ENCODE measurements at places on chromosomes 6 and 20.

- DNase-seq, result no peak
These were observed 262.0 kb downstream of the SYNE1 start for GRCh38 chr6:152375197-152375596.

- no peak for DNase-seq
These were observed 19.0 kb upstream of the TLDC2 start for GRCh38 chr20:36856691-36857635.

- DNase-seq, result no peak
These were observed 49.1 kb downstream of the LAMA2 start for GRCh38 chr6:128932061-128932460.

DNA sequence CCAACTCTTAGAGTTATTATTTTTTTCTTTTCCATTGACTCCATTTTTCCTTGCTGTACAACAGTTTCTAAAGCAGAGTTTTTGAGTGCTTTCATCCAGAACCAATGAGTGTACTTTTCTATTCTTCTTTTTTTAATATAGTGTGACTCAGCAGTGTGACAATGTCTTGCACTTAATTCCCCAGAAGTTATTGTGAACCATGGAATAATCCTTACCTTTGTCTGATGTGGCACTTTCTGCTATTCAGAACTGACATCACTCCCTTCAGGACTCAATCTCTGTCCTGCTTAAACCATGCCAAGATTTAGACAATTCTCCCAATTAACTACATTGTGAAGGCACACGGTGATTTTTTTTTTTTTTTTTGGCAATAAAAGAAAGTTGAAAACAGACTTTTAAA, 41.5 kb downstream of the GRIK2 start:
- DNase-seq, result no peak

DNA sequence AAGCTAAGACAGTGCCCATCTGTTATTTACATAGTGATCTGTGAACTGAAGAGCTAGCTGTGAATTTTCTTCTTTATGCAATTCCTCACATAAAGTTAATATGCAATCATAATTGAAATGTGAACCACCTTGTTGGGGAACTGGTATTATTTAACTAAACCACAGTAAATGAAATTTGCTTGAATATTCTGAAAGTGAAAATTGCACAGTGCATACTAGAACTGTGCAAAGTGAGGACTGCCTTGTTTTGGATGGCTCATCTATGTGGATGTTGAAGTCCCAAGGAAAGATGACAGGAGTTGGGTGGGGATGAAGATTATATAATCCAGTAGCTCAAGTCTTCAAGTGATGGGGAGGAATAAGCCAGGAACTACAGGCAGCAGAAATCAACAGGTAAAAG, 5.7 kb upstream of the PHF10 start:
- DNase-seq, result no peak

GRCh38 chr6:111190637-111191036, 103.3 kb downstream of the SLC16A10 start:
- no peak for DNase-seq

DNA sequence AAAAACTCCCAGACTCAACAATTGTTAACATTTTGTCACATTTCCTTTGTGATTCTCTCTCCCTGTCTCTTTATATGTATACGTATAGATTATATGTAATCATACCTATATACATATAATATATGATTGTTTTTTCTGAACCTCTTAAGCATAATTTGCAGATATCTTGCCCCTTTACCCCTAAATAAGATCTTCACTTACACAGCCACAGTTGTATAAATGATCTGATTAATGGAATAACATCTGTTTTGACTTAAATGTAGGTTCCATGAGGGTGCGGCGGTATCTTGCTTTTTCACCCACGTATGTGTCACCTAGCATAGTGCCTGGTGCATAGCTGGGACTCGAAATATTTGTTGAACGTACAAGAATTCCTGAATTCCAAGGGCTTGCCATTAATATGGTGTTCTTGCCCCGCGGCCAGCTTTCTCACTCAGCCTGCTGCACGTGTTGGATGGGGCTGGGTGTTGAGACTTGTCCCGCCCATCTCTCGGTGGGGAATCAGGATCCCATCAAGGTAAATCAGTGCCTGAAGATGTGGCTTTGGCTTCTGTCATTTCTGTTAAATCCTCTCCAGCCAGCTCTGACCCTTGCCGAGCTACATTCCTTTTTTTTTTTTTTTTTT, 10.4 kb upstream of the MANBAL start:
- no peak for DNase-seq

GRCh38 chr6:142026471-142026870, 106.3 kb upstream of the GJE1 start:
- DNase-seq, result no peak

DNA sequence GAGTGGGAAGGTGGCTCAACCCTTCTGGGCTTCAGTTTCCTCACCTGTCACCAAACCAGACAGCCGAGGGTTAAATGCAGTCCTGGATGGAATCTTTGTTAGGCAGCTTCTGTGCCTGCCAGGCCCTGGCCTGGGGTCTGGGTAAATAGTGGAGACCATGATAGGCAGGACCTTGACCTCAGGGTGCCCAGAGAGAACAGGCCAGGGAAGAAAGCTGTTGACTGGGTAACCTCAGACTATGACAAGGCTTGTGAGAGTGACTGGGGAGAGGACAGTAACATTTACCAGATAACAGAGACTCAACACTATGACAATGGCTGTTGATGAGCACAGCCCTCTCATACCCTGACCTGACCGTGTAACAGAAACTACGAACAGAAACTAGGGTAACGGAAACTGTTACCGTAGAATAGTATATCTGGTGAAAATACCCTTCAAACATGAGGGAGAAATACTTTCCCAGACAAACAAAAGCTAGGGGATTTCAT, 218.3 kb downstream of the PREX1 start:
- DNase-seq, result no peak

DNA sequence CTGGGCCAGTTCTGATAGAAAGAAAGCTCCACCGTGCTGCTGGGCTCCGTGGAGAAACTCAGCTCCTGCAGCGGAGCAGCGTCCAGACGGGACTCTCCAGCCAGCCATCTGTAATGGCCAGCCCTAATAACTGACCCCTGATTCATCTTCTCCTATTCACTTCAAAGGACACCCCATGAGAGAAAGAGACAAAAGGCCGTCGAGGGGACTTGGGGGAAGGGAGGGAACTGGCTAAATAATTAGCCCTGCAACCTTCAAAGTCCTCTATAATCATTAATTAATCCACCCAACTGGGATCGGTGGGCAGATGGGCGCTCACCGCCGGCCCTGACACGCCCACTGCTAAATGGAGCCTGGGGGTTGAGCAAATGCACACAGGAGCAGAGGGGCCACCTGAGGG, 512.4 kb downstream of the CD83 start:
- DNase-seq, result no peak

- DNase-seq, result no peak
These were observed 140.4 kb upstream of the TAB2 start for GRCh38 chr6:149176971-149177667.

DNA sequence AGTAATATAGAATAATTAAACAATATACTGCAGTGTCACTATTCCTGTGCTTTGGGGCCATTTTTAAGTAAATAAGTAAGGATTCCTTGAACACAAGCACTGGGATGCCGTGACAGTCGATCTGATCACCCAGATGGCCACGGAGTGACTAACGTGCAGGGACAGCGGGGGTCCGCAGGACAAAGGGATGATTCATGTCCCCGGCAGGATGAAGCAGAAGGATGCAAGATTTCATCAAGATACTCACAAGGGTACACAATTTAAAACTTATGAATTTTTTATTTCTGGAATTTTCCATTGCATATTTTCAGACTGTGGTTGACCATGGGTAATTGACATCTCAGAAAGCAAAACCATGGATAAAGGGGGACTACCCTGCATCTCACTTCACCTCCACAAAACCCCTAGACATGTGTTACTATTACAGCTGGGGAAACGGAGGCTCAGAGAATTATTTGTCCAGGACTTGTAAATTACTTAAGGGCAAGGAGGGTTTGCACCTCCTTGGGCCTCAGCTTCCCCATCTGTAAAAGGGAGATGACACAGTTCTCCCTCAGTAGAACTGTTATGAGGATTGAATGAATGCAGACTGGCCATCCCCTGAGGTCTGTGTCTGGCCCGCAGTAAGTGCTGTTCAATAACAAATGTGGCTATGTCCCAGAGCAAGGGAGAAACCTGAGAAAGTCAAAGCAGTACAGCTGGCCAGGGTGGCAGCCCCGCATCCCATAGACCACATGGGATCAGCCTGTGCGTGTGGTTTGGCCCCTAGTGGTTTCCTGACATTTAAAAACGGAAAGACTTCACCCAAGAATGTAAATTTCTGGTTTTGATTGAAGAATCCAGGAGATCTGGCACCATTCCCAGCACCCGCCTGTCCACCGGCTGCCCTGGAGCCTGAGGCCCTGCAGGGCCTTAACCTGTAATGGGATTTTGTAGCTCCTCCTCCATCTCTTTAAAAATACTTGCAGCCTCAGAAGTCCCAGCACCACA, 235.5 kb downstream of the BMP7 start:
- DNase-seq, result no peak

DNA sequence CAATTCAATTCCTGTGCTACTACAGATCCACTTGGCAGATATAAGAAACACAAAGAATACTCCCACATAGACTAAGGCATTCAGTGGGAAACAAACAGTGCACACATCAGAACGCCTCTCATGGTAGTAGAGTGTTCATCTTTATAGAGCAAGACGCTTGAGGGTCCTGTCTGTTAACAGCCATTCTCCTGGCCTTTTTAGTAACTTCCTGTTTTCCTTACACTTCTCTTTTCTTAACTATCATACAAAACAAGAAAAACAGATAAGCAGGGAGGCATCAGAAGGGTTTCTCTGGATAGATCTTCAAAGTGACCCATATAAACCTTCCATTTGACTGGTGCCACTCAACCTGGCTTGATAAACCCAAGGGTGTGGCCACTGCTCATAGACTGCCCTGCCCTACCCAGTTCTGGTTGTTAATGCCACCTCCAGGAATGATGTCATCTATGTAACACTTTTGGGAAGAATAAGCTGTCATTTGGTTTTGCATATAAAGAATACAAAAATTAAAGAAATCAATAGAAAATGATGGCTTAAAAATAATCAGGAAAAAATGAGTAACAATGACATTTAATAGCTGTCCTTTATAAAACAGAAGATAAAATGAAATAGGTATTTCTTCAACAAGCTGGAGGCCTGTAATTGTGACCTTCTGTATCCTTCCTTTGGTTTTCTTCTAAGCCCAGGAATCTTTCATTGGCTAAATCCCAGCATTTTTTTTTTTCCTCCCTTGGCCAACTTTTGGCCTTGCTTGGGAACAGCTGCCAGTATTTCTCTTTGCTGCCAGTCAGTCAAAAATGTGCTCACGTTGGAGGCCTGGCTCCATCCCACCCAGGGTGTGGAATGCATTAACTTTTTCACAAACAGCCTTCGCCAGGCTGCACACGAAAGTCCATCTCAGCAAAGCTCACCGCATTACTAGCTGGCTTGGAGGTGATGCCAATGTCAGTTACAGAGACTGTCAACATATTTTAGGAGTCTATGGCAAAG, 103.5 kb downstream of the GJA10 start:
- DNase-seq, result no peak

GRCh38 chr20:23269954-23270353, 80.6 kb upstream of the NXT1 start:
- DNase-seq, result no peak

DNA sequence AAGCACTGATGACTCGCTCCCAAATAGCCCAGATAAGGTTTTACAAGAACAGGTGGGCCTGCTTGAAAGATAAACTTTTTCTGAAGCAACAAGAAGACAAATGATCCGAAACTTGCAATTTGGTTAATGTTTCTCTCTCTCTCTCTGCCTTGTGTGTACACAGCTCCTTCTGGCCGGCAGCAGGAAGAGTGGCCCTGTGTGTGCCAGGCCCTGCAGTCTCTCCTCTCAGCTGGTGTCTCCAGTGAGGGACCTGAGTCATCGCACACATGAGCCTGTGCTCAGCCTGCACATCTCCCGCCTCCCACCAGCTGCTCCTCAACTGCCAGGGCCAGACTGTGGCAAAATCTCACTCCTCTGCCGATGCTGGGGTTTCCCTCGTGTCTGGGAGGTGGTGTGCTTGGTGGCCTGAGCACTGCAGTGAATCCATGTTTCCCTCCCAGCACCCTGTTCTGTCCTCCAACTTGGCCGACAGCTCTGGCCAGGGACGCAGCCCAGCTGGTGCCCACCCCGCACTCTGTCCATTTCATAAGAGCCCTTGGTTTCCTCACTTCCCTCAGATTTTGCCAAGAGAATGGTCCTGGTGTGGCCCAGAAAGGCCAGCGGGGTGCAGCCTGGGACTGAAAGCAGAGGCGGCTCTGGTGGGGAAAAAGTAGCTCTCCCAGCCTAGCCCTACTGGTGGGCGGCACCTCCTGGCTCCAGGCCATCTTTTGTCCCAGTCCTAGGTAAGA, 49.4 kb downstream of the ERMARD start:
- no peak for DNase-seq

GRCh38 chr6:13617066-13617465, 1.9 kb downstream of the NOL7 start:
- DNase-seq, result no peak

DNA sequence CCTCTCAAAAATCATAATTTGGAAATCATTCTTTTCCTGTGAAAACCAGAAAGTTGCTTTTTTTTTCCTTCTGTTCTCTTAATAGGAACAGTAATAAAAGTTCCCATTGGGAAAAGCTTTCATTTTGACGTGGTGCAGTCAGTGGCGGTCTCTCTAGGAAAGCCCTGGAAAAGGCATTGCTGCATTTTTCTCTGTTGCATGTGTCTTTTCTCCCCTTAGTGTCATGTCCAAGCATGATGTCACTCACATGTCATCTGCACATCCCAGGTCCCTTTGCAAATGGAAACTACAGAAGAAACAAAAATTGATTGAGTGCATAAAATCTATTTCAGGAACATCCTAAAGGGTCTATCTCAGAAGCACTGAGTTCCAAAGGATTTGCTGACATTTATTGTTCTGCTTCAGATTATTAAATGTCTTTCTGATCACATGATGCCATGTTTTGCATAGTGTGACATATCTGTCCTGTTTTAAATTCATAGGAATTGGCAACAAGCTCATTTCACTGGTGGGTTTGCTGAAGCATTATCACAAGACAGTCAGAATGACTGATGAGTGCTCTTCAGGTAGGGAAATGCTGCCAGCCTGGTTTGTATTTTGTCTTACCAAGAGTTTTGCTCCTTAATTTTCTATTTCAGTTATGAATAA, 208.7 kb downstream of the SOX4 start:
- DNase-seq, result no peak

DNA sequence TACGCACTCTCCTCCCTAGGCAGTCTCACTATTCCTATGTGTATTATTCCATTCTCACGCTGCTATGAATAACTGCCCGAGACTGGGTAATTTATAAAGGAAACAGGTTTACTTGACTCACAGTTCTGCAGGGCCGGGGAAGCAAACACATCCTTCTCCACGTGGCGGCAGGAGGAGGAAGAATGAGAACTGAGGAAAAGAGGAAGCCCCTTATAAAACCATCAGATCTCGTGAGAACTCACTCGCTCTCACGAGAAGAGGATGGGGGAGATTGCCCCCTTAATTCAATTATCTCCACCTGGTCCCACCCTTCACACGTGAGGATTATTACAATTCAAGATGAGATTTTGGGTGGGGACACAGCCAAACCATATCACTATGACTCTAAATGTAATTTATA, 61.9 kb downstream of the ECT2L start:
- DNase-seq, result no peak

- no peak for DNase-seq
These were observed 203.3 kb upstream of the CST7 start for GRCh38 chr20:24745617-24746350.

- DNase-seq, result no peak
These were observed 114.7 kb upstream of the AFDN start for GRCh38 chr6:167711768-167712730.

GRCh38 chr6:3531481-3531880, 74.6 kb upstream of the SLC22A23 start:
- no peak for DNase-seq

- no peak for DNase-seq
These were observed 622.3 kb upstream of the ARID1B start for GRCh38 chr6:156154896-156155295.

Measured in T-helper 9 cell (primary cell).